NCI-H2081 (cell line): ENCODE measurements at places on chromosomes 1 and 21.

- DNase-seq = no peak
Measured at GRCh38 chr1:205111354-205111753, 10.4 kb downstream of the RBBP5 start.

DNA sequence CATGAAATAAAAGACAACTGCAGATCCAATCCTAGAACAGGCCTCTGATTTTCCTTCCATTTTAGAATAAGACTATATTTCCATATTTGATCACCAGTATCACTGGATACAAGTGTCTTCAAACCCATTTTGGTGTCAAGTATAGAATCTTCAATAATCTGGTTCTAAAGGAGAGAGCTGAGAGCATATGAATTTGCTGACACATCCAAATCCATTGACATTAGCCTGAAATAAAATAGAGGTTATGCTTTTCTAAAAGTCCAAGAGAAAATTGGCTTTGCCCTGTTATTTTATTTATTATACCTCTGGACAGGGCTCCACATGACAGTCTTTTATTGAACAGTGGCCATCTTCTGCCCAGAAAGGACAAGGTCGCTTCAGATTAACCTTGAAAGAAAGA is 28.6 kb downstream of the ERO1B start:
- no peak for DNase-seq

DNA sequence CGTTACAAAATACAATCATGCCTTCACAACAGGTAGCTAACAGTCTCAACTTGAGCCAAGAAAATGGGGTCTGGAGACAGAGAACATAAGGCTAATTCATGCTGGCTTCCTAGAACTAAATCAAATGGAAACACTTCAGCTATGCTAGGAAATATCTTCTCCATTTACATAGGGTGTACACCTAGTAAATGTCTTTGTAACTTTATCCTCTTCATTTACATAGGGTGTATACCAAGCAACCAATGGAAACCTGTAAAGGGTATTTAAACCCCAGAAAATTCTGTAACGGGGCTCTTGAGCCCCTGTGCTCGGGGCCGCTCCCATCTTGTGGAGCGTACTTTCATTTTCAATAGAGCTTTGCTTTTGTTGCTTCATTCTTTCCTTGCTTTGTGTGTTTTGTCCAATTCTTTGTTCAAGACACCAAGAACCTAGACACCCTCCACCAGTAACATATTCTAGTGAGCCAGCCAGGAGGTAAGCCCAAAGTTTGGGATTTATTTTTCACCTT is 19.5 kb upstream of the CYP4X1 start:
- DNase-seq = no peak

GRCh38 chr1:167288390-167289074 is 67.8 kb downstream of the POU2F1 start:
- DNase-seq = no peak

DNA sequence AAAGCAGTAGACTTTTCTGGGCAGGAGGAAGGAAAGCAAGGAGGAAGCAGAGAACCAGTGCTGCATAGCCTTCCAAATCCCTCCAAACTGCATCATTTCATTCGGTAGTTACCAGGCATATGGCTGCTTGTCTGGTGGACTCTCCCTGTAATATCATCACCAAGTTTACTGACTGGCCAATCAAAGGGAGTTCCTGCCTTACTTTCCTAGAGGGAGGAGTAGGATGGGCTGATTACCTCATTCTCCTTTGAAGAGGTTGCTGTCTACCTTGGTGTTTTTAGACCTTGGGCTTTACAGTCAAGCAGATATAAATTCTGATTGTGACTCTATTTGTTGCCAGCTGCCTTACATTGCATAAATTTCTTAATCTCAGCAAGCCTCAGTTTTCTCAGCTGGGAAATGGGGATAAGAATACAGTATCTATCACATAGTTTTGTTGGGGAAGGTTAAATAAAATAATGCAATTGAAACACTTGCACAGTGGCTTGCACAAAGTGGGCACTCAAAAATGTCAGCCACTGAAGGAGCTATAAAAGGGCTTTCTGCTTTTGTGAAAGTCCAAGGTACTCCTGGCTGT is 297.3 kb upstream of the PROX1 start:
- DNase-seq = no peak

GRCh38 chr1:191085121-191085520 is 607.5 kb upstream of the BRINP3 start:
- no peak for DNase-seq

DNA sequence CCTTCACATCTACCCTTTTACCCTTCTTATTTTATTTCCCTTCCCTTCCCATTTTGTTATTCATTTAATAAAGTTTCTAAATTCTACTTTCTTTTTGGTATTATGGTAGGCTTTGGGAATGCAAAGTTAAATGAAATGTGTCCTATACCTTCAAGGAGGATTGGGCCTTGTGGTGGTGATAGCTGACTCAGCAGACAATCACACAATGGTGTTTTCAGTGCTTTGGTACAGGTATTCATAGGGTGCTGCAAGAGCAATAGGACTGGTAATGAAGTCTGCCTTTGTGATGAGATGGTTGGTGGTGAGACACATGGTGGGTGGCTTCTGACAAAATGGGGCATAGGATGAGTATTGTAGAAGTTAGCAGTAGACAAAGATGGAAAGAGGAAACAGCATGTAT is 21.9 kb upstream of the SPAG17 start:
- DNase-seq = no peak

GRCh38 chr1:51328279-51328678 is 2.1 kb downstream of the TTC39A start:
- no peak for DNase-seq

DNA sequence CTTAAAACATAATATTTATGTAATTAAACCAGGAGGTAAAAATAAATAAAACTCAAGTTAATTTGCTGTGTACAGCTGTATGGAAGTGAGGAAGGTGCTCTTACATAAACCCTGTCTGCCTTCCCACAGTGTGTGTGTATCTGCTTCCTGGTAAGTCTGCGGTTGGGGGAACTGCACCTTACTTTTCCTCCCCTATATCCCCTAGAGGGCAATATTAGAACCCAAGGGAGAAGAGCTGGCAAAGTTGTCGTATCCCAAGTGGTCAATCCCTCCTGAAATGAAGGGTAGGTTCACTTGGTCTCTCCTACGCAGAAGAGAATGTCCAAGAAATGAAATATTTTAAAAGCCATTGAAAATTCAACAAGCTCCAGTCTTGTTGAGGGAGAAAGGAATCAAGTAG is 17.8 kb upstream of the JAK1 start:
- DNase-seq = no peak

DNA sequence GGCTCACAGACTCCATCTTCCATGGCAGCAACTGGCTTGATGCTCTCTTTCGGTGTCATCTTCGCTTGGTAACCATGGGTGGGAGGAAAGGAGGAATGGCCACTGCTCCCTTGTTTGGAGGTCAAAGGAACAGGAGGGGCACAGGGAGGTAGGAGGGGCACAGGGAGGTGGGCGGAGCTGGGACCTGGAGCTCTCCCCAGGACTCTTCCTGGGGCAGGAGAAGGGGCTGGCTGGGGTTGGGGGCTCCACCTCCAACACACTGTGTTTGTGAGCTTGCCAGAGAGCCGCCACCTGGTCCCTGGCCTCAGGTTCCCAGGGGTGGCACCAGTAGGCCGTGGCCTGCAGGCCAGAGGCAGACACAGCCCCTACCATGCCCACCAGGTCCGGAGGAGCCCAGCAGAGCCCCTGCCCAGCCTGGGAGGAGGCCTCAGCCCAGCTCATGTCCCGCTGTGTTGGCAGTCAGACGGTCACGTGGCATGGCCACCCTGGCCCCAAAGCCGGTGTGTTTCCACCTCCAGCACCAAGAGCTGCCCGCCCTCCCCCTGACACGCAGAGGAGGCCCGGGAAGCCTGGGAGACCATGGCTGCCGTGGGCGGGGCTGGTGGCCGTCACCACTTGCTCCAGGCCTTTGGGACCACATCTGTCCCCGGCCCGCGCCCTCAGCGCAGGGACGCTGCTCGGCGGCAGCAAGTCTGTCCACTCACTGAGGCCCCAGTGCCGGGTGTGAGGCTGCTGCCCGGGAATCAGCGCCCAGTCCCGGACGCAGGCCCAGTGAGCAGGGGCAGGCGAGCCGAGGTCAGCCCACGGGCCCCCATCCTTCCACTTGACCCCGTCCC is 73.9 kb downstream of the MORN1 start:
- DNase-seq = no peak

- no peak for DNase-seq
Measured at GRCh38 chr1:8318436-8318835, 522 bp downstream of the SLC45A1 start.

DNA sequence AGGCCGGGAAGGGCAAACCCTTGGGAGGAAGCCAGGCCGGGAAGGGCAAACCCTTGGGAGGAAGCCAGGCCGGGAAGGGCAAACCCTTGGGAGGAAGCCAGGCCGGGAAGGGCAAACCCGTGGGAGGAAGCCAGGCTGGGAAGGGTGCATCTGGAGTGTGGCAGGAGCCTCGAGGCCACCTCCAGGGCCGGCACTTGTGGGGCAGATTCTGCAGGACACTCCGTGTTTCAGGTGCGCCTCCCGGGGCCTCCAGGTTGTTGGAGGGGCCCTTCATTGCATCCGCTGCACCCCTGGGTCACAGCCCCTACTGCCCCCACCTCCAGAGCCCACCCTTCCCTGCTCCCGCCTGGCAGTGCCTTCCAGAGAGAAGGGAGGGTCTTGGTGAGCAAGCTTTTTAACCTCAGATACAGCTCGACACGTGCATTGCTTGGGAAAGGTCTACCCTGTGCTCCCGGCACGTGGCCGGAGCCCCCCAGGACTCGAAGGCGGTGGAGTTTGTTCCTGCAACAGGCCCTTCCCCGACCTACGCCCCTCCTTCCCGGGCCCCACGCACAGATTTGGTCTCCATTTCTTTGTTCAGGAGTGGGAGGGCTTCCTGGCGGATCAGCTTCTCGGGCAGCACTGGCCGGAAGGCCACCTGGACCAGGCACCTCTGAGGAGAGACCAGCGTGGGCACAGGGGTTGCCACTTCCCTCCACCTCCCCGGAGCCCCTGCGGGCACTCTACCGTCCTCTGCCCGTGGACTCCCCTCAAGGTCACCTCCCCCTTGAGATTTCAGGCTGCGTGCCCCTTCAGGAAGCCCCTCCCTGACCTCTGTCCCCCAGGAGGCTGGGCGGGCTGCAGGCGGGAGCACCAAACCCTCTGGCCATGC is 9.4 kb upstream of the TMEM52 start:
- DNase-seq = no peak

GRCh38 chr1:121483961-121484424 is 299.2 kb downstream of the SRGAP2C start:
- no peak for DNase-seq

GRCh38 chr1:150973258-150973835 is 1.3 kb downstream of the CERS2 start:
- DNase-seq = no peak

- DNase-seq = no peak
Measured at GRCh38 chr1:211009944-211010343, 124.0 kb downstream of the KCNH1 start.

DNA sequence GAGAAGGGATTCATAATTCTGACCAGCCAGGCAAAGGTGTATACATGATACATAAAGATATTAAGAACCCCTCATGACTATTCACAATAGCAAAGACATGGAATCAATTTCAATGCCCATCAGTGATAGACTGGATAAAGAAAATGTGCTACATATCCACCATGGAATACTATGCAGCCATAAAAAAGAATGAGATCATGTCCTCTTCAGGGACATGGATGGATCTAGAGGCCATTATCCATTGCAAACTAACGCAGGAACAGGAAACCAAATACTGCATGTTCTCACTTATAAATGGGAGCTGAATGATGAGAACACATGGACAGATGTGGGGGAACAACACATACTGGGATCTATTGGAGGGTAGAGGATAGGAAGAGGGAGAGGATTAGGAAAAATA is 21.4 kb downstream of the CR1L start:
- no peak for DNase-seq

DNA sequence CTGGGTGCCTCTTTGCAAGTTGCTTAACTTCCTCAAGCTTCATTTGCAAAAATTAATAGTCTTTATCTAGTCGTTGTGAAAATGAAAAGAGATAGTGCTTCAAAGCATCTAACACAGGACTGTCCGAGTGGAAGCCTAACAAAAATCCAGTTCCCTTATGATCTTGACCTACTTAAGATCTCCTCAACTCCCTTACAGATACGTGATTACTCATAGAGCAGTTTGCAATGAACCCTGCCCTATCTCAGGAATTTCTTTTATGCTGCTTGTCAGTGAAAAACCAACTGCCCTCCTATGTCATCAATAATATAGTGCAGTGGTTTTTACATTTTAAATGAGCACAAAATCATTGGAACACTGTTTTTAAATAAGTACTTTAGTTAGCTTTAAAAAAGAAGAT is 314.3 kb downstream of the BACH1 start:
- DNase-seq = no peak

DNA sequence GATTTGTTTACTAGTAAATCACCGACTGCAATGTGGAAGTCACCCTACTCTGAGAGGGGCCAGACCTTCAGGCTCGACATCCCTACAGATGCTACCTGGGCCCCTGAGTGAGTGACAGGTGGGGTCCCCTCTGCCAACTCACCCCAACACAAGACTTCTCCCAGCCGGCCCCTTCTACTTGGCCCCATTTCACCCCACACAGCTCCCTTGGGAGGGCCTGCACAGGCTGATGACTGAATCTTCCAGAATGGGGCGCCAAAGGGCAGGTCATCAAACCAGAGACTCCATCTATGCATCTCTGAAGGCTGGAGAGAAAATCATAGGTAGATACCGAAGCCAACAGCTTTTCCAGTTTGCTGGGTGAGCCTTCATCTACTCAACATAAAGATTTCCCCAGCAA is 9.4 kb upstream of the S100A8 start:
- peak; percentile 57 for DNase-seq

DNA sequence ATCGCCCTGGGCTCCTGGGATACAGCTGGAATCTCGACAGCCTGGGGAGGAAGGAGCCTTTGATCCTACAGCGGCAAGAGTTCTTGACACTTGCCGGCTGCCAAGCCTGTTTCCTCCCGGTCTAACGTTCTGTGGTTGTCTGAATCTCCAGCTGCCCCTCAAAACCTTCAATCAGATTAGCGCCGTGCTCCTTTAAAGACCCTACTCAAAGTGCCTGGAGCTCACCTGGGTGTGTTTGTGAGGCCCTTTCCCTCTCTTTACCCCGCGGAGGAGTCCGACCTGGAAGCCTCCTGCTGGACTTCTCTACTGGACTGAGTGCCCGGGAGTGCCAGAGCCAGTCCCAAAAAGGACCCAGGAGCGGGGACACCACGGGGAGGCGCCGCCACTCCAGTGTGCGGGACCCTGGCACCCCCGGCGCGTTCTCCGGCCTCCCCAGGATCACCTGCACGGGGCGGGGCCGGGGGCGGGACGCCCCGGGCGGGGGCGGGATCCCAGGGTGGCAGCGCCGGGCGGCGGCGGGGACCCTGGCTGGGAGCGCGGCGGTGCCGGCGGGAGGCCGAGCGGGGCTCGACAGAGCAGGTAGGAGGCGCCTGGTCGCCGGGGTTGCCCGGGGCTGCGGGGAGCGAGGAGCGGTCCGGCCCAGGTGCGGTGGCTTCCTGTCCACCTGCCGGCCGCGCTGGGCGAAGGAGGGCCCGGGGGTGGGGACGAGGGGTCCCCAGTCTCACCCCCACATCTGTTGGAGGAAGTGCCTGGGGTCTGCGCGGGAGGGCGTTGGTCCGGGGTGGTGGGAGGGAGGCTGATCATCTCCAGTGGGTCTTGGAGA is at the start of gene NCMAP:
NCMAP (plus strand) TSS at position 497 of the 823 bp plus-strand sequence. CDS start 39,344 bp downstream, outside the sequence.
- peak; percentile 47 for DNase-seq

GRCh38 chr1:112904831-112905261 is 51.1 kb downstream of the SLC16A1 start:
- no peak for DNase-seq

GRCh38 chr1:225896937-225897549 is 8.1 kb upstream of the LEFTY1 start:
- no peak for DNase-seq

- DNase-seq = peak; percentile 82
Measured at GRCh38 chr1:234676103-234676594, 66.2 kb upstream of the IRF2BP2 start.

- no peak for DNase-seq
Measured at GRCh38 chr1:47210666-47211065, 20.8 kb upstream of the PDZK1IP1 start.

GRCh38 chr1:58158016-58158415 is 388.5 kb downstream of the OMA1 start:
- DNase-seq = no peak
